ENCODE measurements at places on chromosomes 7 and 10.

- DNase-seq: no peak
These were observed 255.9 kb upstream of the GLI3 start for GRCh38 chr7:42492920-42493319.

- DNase-seq: no peak
These were observed 2.4 kb downstream of the TMEM140 start for GRCh38 chr7:135150072-135150782.

- DNase-seq: no peak
These were observed 18.8 kb downstream of the EZH2 start for GRCh38 chr7:148865283-148865682.

- no peak for DNase-seq
These were observed 27.1 kb downstream of the OGDH start for GRCh38 chr7:44633254-44634186.

- DNase-seq: no peak
These were observed 127.4 kb upstream of the AGR3 start for GRCh38 chr7:17009007-17009719.

GRCh38 chr10:51047857-51048256 is 26.4 kb upstream of the PRKG1 start:
- no peak for DNase-seq

GRCh38 chr10:131891196-131891928 is 9.4 kb upstream of the PPP2R2D start:
- DNase-seq: no peak

DNA sequence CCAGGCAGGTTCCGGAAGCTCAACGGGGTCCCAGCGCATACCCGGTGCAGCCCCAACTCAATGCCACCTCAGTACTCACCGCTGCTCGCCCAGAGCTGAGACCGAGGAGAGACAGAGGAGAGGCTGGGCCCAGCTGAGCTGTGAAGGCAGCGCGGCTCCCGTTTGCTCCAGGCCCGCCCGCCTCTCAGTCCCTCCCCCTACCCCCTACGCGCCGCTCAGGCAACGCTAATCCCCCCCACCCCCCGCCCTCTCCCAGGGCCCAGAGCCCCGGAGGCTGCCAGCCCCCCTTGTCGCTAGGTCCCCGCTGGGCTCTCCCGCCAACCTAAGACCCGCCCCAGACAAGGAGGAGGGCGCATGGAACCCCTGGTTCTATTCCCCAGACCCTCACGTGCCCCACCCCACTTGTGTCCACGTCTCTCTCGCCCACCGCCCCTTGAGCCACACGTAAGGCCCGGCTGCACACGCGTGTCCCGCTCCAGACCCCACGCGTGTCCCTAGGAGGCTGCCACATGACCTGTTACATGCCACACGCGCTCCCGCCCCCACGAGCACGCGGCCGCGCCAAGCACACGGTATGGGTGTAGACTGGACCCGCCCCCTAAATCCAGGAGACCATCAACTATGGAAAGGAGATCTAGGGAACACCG is at the start of gene PSD:
Gene PSD (minus strand): TSS at position 164 of the 647 bp plus-strand sequence. CDS start 1,747 bp downstream, outside the sequence.
- peak; percentile 70 for DNase-seq

DNA sequence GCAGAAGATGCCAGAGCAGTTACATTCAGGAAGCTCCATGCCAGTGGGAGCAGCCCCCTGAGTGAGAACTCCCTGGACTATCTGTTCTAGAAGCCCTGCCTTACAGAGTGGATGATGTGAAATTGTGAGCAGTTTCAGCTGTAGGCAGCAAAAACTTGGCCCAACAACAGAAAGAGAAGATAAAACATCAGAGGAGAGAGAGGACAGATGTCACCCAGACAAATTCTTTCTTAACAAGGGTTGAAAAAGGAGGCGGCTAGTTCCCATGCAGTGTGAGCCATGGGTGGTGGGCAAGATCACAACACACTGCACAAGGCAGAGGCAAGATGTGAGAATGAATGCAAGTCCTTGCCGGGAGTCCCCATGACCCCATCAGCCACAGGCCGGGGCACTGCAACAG is 46.6 kb upstream of the FXYD4 start:
- no peak for DNase-seq

DNA sequence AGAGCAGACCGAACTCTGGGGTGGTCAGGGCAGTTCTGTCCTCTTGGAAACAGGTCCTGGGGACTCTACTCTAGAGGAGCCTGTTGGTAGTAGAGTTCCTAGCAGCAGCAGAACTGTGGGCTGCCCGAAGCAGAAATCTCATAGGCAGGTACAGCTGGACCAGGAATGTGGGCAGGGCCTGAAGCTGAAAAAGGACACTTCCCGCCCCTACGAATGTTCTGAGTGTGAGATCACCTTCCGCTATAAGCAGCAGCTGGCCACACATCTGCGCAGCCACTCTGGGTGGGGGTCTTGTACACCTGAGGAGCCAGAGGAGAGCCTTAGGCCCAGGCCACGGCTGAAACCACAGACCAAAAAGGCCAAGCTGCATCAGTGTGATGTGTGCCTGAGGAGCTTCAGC is 8.3 kb upstream of the ZNF783 start:
- no peak for DNase-seq

GRCh38 chr10:44978570-44979280 is at the start of gene DEPP1:
Gene DEPP1, minus strand, starts transcription at chr10:44978809. Its CDS starts 779 bp downstream, at chr10:44978030.
- DNase-seq: peak; percentile 84

- no peak for DNase-seq
These were observed 504.3 kb upstream of the NRP1 start for GRCh38 chr10:33838731-33839130.

GRCh38 chr10:30358206-30358605 is 9.1 kb upstream of the MTPAP start:
- no peak for DNase-seq

DNA sequence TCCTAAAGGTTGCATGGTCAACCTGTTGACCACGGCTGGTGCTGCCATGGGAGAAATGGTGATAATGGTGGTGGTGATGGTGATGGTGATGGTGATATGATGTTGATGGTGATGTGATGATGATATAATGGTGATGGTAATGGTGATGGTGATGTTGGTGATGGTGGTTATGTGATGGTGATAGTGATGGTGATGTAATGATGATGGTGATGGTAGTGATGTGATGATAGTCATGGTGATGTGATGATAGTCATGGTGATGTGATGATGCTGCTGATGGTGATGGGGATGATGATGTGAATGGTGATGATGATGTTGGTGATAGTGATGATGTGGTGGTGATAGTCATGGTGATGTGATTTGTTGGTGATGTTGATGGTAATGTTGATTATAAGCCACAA is 23.9 kb downstream of the POU6F2 start:
- DNase-seq: no peak

- DNase-seq: no peak
These were observed 456.2 kb downstream of the DNAJB6 start for GRCh38 chr7:157793087-157793353.

GRCh38 chr7:43926798-43927123 is 525 bp downstream of the UBE2D4 start:
- DNase-seq: no peak

GRCh38 chr7:22194658-22195273 is 162.2 kb downstream of the RAPGEF5 start:
- no peak for DNase-seq

GRCh38 chr10:48762064-48763042 is 77.7 kb downstream of the WDFY4 start:
- DNase-seq: no peak

GRCh38 chr7:46791188-46791587 is 790.7 kb downstream of the TNS3 start:
- DNase-seq: no peak

GRCh38 chr10:14674376-14675050 is 100.2 kb downstream of the FAM107B start:
- no peak for DNase-seq

DNA sequence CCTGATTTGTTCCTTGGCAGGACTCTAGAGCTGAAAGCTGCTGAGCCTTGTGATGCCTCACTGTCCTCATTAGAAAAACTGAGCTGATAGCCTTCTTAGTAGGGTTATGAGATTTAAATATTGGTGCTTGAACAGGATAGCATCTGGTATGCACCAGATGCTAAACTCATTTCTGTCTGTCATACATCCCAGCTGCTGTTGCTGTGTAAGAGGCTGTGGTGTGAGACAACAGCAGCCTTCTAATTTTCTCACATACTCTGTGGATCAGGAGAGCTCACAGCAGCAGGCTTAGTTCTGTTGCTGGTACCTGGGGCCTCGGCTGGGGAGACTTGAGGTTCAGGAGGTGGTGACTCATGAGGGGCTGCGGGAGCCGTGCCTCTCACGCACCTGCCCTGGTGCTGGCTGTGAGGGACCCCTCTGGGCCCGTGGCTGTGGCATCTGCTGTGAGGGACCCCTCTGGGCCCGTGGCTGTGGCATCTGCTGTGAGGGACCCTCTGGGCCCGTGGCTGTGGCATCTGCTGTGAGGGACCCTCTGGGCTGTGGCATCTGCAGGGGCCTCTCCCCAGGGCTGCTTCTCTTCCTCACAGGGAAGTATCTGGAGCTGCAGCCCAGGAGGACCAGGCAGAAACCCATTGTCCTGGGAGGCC is 12.5 kb downstream of the DYNC2I1 start:
- DNase-seq: no peak

GRCh38 chr10:7484456-7485243 is 73.8 kb upstream of the SFMBT2 start:
- DNase-seq: no peak

DNA sequence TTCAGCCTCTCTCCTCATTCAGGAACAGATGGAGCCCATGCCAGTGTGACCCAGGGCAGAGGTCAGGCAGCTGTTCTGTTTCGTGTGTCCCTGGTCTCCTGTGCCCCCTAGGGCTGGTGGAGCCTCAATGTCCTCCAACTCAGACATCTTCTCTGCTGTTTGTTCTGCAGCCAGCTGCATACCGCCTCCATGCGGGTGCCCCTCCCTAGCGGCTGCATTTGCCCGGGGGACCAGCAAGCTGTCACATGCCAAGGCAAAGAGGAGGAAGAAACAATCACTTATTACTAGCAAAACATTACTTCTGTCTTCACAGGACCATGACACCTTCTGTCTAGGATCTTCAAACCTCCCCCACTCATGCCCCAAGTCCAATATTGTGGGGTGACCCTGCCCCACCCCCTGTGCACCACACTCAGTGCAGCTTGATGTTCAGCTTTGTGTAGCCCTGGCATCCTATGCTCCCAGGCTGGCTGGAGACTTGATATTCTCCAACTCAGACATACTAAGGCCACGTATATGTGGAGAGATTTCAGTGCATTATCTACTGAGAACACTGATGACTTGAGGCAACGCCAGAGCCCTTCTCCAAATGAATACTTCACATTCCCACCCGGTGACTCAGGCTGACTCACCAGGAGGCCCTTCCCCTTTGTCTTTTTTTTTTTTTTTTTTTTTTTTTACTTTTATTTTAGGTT is 188.9 kb downstream of the SKIDA1 start:
- DNase-seq: peak; percentile 50

GRCh38 chr7:130721486-130722277 is 12.3 kb downstream of the KLF14 start:
- peak; percentile 55 for DNase-seq

- DNase-seq: no peak
These were observed 77.2 kb downstream of the FAM204A start for GRCh38 chr10:118264838-118265470.

GRCh38 chr10:113241599-113242360 is 291.7 kb downstream of the TCF7L2 start:
- DNase-seq: no peak

- peak; percentile 65 for DNase-seq
These were observed 87.8 kb downstream of the BTRC start for GRCh38 chr10:101441541-101442455.

- DNase-seq: no peak
These were observed 131.7 kb downstream of the SORCS1 start for GRCh38 chr10:107032700-107033401.

DNA sequence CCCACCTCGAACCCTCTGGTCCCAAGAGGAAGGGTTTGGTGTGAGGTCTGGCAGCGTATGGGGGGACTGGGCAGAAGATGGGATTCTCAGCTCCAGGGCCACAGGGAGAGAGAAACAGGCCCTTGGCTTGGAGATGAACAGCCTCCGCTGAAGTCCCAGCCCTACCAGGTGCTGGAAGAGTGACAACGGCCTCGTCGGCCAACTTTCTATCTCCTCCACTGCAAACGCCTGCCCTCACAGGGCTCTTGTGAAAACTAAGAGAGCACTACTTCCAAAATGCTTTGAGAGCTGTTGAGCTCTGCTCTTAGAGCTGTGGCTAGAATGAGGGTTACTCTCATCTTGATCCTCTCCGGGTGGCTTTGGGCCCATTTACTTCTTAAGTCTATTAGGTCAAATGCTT is 63.5 kb downstream of the AFAP1L2 start:
- no peak for DNase-seq

DNA sequence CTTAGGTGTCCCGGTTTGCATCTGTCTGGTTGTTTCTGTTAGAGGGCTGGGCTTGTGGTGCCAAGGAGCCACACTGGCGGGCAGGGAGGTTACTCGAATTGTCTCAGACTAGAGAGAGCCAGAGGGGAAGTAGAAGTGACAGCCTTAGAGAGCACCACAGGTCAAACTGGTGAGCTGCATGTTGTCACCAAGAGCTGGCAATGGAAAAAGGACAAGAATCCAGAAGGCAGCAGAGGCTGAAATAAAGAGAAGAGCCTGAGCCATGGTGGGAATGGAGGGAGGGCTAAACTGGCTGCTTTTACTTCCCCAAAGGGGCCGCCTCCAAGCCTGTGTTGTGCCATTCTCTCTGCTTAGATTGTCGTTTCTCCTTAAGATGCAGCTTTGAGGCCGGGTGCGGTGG is 31.1 kb upstream of the RHBDD2 start:
- no peak for DNase-seq

GRCh38 chr10:48705401-48705938 is 20.8 kb downstream of the WDFY4 start:
- no peak for DNase-seq

DNA sequence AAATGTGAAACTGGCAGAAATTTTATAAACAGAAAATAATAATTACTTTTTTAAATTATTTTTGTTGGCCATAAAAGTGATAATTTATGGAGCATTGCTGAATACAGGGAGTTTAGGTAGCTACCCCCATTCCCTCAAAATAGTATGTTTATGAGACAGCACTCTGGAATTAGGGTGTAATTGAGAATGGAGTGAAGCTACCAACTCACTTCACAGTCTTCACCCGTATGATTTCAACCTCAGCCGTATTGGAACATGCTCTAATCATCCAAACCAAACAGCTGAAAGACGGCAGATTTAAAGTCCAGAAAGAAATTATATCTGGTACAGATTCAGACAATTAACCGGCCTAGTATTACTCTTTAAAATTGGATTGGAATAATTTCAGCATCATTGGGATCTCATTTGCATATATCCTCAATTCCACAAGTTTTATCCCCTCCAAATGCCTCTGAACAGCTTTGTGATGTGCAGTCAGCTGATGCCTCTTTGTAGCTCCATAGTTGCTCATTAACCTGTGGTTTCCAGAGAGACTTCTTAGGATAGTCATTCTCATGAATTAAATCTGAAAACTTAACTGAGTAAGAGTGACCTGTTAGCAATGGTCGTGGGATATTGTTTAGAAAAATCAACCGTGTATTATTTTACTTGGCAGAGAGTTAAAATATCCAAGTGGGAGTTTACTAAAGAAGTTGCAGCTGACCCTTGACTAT is 59.1 kb upstream of the GJD4 start:
- DNase-seq: no peak

DNA sequence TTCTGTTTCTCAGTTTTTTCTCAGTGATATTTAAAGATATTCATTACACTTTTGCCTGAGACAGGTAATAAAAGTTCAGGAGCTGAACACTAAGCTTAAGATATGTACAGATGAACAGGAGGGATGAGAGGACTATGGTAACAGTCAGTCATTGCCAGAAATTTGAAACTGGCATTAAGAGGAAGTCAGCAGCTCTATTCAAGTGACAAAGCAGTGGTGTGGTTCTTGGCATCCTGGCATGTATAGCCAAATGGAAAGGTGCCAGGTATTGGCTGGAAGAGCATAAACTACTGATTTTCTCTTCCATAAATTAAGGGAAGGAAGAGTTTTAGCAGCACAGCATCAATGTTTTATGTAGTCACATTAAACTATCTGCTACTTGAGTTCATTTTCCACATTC is 22.7 kb downstream of the HOXA1 start:
- no peak for DNase-seq
